ENCODE measurements at places on chromosomes 4 and X.

- peak; percentile 23 for DNase-seq
Observed at GRCh38 chr4:184471881-184472613, 2.3 kb downstream of the IRF2 start.

DNA sequence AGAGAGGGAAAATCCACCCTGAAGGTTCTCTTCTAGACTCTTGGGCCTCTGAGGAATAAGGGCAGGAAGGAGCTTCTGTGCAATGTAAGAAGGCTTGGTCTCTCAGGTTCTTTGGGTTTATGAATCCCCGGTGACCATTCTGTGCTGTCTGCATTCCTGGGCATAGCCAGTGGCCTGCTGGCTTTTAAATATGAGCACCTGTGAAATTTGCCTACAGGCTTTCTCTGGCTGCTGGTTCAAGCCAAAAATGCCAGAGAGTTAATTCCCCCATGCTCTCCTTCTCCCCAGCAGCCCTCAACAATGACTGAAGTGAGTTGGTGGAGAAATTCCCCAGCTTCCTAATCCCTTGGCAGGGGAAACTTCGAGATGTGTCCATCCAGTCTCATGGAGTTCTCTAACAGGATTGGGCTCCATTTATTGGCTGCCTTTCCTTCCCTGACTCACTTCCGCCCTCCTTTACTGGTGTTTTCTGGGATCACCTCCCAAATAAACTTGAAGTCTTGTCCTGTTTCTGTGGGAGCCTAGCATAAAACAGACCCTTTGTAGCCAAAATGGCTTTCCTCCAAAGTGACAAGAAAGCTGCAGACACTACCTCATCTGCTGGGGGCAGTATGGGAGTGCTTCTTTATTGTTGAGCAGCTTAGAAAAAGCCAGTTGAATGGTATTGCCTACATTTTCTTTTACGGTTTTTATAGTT lies 179.4 kb upstream of the CASK start:
- DNase-seq: no peak

- no peak for DNase-seq
Observed at GRCh38 chr4:174110180-174110579, 173.3 kb downstream of the FBXO8 start.

GRCh38 chrX:106973433-106974149 lies 26.4 kb downstream of the MORC4 start:
- DNase-seq: no peak

DNA sequence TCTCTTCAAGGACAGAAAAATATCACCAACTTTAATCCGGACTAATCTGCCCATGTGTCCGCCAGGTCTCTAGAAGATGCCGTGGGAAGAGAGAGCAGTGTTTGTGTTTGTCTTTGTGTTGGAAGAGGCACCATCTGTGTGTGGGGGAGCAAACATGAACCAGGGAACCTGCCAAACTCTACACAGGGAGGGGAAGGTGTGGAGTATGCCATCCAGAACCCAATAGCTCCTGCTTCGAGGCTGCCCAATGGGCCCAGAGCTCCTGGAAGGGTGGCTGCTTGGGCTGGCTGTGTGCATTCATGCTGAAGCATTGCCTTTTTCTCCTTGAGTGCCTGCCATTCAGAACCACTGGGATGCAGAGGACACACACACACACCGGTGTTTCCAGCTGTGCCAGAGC lies 536.2 kb downstream of the MID1IP1 start:
- DNase-seq: no peak

DNA sequence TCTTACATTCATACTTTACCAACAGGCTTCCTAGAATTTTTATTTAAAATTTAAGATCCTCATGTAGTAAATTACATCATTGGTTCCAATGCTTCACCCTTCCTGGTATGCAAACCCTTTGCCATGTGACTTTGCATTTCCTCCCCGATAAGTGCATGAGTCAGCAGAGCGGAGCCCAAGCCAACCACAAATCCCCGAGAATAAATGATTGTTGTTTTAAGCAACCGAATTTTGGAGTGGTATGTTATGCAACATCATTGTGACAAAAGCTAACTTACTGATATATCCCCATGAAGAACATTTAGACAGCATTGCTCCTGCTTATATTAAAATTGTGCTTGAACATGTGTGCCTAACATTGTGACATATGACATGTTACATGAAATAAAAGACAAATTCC lies 199.4 kb upstream of the DDX53 start:
- DNase-seq: peak; percentile 0

DNA sequence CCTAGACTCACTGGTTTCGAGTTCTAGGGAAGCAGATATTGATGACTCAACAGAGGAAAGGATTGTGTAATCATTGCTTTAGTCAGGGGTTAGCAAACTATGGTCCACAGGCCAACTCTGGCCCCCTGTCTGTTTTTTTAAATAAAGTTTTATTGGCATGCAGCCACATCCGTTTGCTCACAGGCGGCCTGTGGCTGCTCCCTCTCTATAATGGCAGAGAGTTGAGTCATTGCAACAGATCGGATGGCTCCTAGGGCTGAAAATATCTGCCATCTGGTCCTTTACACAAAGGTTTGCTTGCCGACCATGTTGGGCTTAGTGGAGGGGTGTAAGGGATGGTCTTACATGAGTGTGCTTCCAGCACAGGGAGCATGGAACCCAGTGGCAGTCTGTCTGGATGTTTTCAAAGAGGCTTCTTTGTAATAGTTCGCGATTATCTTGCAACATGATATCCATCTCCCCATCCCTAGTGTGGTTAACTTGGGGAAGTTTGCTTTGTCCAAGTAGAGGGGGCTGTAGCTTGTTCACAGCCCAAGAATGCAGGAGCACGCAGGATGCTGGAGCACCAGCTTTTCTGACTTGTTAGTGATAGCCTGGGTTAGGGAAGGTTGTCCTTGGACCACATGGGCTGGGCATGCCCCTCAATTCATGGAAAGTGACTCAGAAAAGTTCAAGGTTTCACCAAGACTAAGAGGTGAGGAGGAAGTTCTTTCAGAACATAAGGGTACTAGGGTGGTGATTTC lies 59.3 kb upstream of the CLDN34 start:
- no peak for DNase-seq

Data from H54 (cell line).